ENCODE measurements at places on chromosomes 4 and X.
A peak's percentile ranks its signal among the peaks of the same experiment; 100 is the strongest.

DNA sequence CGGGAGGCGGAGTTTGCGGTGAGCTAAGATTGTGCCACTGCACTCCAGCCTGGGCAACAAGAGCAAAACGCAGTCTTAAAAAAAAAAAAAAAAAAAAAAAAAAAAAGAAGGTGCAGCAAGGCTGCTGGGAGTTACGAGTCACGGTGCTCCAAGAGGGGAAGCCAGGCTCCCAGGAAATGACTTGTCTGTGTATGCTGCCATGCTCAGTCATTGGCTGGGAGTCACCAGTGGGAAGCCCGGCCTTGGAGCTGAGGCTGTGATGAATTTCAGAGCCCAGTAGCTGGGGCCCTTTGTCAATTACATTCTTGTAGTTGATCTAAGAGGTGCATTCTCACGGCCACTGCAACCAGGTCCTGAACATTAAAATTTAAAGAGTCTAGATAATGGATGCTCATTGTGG, 1105.1 kb upstream of the TENM3 start:
- DNase-seq = no peak

- no peak for DNase-seq
These were observed 44.8 kb upstream of the HMX1 start for GRCh38 chr4:8916351-8916885.

- DNase-seq = peak; percentile 76
These were observed 125.3 kb downstream of the SOWAHB start for GRCh38 chr4:76772498-76773106.

- no peak for DNase-seq
These were observed 213.6 kb upstream of the VEGFC start for GRCh38 chr4:177006331-177006730.

DNA sequence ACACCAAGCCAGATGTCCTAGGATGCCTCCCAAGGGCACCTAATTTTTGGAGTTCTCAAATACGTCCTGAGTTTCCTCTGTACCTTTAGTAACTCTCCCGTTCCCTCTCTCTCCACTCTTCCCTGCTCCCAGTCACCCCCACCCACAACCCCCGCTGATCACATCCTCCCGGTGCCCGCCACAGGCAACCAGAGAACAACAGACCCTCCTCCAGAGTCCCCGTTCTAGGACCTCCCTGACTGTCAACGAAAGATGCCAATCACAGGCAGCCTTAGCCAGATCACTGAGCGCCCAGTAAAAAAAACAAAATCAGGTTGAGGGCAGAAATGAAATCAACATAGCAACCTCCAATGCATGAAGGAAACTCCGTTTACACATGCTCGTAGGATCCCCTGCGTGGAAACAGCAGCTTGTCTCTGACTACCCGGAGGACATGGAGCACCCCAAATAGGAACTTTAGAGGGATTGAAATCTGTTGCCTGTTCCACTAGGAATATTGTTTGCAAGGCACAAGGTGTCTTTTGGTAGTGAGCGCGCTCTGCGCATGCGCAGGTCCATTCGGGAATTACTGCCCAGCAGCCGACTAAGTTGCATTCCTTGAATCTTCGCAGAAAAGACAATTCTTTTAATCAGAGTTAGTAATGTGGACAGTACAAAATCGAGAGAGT, at the start of gene GABRB1:
Gene GABRB1, plus strand, starts transcription at position 557 of the 668 bp plus-strand sequence.
- peak; percentile 70 for DNase-seq

GRCh38 chr4:158783785-158784184, 15.0 kb downstream of the FNIP2 start:
- DNase-seq = no peak

GRCh38 chr4:6469144-6469543, 3.3 kb downstream of the PPP2R2C start:
- DNase-seq = no peak

DNA sequence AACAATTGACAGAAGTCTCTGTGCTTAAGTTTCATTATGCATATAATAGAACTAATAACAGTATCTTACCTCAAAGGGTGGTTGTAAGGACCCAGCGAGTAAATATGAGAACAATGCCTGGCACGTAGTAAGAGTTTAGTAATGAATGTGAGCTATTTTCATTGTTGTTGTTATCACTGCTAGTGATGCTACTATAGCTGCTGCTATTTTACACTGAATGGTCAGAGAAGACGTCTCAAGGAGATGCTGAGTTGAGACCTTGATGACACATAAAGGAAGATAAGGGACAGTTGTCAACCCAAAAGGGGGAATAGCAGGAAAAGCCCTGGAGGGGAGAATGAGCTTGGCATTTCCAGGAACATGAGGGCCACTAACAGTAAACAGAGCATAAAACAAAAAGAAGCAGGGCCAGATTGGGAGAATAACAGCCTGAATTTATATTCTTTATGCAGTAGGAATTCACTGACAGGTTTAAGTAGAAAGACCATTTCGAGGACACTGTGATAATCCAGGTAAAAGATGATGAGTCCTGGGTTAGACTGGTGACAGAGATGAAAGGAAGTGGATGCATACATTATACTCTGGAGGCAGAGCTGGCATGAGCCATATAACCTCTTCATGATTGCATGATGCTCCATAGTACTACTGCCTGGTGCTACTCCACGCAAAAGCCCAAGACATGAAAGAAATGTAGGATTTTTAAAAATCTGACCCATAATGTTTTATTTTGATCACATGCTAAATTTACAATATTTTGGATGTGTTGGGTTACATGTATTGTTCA, 23.1 kb downstream of the ATP8A1 start:
- DNase-seq = no peak

DNA sequence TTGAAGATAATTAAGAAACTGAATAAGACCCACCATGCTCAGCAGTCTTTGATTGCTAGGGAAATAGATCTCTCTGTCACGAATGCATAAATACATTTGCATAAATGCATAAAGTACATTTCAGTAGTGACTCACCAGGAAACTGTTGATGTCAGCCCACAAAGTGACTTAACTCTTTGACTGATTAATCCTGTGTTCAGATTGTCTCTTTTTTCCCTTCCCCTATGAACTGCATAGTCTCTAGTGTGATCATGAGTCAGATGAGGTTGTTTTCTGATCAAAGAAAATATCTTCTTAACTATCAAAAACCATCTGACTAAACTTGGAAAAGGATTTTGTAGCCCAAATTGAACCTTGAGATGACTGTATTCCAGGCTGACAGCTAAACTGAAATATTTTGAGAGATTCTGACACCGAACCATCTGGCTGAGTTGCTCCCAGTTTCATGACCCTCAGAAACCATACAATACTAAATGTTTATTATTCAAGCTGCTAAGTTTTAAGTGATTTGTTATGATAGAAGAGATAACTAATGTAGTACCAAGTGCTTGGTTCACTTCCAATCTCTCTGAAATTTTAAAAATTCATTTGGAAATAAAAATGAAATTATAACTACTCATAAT, 1381.5 kb upstream of the AGA start:
- no peak for DNase-seq

- DNase-seq = no peak
These were observed 772.5 kb downstream of the TRIML1 start for GRCh38 chr4:188911707-188912106.

GRCh38 chrX:30150196-30150895, 65.0 kb upstream of the MAGEB2 start:
- DNase-seq = no peak

DNA sequence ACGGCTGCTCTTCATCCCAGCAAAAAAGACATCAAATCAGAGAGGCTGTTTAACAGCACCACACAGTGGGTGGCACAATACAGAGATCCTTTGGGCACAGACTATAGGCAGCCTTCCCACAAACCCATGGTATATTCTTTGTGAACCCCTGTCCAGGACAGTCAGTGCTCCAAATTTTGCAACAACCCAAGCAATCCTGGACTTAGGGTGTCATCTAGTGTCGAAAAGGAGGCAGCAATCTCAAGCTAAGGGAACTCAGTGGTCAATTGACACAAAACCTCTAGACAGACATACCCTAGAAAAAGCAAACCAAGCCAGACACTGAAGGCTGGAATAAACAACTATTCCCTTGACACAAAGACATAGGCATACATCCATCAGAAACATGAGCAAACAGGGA, 137.4 kb downstream of the BMP15 start:
- no peak for DNase-seq
